ENCODE measurements at places on chromosomes 13 and 19.

DNA sequence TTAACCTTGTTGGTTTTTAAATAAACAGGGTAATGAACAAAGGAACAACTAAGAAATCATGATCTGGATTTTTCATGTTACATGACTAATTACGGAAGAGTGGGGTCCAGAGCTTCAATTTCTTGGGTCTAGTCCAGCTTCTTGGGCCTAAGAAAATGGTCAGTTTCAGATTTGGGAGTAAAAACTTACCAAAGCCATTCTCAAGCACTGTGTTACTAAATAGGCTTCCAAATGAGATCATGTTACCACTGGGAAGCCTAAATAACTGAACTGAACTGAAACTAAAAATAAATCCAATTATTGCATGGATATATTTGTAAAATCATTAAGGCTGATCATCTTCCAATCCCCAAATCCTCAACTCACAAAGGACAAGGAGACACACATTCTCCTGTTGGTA is 13.9 kb downstream of the TBC1D4 start:
- no peak for DNase-seq

DNA sequence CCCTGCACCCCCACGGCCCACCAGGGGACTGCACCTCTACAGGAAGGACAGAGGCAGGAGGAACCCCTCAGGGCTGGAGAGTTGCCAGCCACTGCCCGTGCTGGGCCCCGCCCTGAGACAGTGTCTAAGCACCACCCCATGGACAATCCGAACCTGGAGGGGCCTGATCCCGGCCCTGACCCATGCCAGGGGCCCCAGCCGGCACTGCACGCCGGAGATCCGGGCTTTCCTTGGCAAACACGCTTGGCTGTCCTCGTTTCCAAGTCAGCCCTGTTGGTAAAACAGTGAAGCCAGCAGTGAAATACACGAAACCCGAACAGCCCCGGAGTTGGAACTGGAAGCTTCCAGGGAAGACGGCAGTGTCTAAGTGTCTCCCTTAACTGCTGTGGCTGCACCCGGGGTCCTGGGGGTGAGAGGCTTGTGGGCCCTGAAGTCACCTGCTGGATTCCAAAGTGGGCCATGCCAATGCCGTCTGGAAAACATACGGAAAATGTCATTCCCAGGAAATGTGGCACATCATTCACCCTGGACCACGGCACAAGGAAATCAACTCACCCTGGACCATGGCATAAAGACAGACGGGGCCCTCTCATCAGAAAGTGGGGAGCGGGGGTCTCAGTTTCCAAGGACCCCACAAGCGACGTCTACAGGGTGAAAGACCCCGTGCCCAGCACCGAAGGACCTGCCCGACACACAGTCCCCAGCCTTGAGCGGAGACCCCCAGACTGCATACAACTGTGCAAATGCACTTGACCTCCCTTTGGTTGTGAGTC is 30.9 kb downstream of the RASA3 start:
- no peak for DNase-seq

DNA sequence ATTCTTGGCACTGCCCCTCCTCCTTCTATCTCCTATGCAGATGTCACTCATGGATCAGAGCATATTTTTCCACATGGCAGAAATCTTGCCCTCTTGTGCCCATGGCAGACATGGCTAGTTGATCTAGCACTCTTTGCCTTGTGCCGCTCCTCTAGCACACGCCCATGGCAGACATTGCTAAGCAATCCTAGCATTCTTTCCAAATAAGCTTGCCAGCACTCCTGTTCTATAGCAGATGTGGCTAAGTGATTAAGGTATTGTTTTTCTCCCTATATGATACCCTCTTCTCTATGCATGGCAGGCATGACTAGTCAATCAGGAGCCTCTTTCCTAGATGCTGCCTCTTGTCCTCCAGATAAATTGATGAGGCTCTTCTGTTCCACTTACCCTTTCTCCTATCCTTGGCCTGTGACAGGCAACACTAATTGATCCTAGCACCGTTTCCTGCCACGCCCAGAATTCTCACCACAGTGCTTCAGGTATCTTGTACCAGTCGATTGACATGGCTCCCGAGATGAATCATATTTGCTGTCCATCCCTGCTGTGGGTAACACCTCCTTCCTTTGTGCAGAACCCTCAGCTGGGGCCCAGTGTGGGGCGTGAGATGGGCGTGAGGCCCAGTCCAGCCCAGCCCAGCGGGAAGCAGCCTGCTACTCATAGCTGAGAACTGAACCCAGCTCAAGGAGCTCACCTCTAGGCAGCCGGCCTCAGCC is 26.9 kb downstream of the TMED1 start:
- no peak for DNase-seq

DNA sequence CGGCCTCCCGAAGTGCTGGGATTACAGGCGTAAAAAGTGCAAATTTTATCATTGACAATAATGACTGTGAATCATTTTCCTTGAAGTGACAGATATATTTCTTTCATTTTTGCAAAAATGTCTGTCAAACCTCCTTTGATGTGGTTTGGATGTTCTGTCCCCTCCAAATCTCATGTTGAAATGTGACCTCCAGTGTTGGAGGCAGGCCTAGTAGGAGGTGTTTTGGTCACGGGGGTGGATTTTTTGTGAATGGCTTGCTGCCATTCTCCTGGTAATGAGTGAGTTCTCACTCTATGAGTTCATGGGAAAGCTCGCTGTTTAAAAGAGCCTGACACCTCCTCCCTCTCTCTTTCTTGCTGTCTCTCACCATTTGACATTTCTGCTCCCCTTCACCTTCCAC is 5.5 kb upstream of the SLC1A6 start:
- DNase-seq, result no peak

GRCh38 chr19:10353793-10354391 is 14.5 kb upstream of the ICAM3 start:
- DNase-seq, result no peak

DNA sequence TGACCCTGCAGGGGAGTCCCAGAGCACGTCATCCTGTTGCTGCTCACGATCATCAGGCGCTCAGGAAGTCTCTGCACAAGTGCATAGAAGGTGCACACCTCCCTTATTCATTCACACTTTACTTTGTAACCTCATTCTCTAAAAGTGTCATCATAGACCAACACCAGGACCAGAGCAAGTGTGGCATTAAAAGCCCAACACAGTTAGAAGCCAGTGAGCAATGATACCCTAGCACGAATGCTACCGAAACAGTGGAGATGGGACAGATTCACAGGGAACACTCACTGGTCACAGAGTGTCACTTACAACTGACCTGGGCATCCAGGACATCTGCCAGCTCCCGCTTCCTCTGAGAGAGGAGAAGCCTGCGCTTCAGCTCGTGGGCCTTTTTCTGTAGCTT is 17.0 kb downstream of the HAUS8 start:
- no peak for DNase-seq
